Ammon's horn (tissue), 1 donor: ENCODE measurements at places on chromosomes 5 and 9.

DNA sequence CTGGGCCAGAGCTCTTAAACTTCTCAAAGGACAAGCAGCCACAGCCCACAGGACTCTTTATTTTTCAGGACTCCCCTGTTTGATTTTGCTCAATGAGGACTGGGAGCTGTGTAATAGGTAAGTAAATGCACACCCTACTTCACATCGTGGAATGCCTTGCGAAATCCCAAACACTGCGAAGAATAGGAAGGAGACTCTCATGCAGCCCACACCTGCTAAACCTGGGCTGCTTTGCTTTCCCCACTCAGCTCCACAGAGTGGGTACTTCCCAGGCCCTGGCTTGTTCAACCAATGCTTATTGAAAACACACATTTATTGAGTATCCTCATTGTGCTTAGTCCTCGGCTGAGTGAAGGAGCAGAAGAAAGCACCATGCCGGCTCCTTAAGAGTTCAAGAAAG lies 103.3 kb upstream of the FSTL4 start:
- DNase-seq, result no peak

DNA sequence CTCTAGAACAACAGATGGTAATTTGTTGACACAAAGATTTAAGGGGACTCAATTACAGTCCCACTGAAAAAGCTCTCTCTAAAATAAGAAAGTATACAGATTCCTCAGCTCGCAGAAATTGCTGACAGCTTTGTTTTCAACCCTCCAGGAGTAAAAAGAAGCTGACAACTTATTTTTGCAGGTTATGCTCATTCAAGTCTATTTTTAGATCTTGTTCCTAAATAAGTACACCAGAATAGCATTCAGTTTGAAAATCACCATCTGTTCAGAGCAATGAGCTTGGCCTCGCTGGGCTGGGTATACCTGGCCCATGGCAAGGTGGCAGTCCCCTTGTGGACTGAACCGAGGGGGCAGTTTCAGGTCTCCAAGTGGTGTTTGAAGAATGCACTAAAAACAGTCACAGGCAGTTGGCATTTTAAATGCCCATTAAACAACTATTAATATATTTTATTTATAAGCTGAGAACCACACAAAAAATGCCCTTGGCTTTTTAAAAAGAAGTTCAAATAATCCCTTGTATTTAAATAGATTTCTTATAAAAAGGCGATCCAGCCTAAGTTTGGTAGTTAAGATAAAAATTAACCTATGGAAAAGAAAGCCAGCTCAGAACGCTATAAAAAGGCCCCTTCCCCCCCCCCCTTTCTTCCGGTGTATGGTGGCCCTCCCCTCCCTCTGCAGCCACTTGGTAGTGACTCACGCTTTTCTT lies 169.2 kb downstream of the AUH start:
- DNase-seq, result no peak

- no peak for DNase-seq
Measured at GRCh38 chr5:95035891-95036685, 248.8 kb downstream of the MCTP1 start.

GRCh38 chr9:111691672-111692329 lies 30.4 kb downstream of the GNG10 start:
- DNase-seq, result peak; percentile 44

DNA sequence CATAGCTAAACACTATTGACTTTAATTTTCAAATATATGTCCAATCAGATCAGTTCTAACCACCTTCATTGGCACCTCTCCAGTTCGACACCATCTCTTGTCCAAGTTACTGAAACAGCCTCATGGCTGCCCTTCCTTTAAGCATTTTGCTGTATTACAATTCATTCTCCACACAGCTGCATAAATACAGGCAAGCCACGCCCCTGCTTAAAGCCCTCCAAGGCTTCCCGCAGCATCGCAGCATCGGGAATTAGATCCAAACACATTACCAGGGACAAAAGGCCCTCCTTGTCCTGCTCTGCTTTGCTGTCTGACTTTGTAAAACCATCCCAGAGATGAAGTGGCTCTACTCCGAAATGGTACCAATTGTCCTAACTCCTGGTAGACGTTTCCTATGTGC lies 75.1 kb upstream of the RAI14 start:
- no peak for DNase-seq

- peak; percentile 59 for DNase-seq
Measured at GRCh38 chr5:32531885-32532520, 53.4 kb upstream of the SUB1 start.

- no peak for DNase-seq
Measured at GRCh38 chr5:168468836-168469235, 17.4 kb upstream of the RARS1 start.

DNA sequence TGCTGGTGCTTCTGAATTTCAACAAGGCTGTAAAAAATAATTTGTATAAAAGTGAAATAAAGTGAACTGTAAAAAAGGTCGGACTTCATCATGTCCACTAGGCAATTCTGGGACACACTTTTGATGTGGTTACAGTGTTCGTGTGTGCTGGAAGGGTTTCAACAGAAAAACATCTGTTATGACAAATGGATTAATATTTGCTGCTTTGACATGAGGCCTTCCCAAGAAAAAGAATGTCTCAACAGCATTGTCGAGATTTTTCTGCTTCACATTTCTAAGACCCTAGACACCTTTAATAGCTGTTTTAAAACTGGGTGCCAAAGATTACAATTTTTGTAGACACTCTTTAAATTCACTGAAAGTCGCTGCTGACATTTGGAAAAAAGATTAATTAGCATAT lies 216.6 kb downstream of the SLC12A2 start:
- DNase-seq, result no peak
